Nephron progenitor cell (in vitro differentiated cells): ENCODE measurements at places on chromosomes 1 and 21.
A peak's percentile ranks its signal among the peaks of the same experiment; 100 is the strongest.

DNA sequence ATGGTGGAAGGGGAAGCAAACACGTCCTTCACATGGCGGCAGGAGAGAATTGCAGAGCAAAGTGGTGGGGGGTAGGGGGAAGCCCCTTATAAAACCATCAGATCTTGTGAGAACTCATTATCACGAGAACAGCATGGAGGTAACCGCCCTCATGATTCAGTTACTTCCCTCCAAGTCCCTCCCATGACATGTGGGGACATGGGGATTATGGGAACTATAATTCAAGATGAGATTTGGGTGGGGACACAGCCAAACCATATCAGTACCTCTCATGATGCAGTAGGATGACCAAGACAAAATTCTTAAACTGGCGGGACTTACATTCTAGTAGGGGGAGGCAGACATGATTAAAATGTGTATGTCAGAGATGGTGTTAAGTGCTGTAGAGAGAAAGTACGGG lies 38.8 kb downstream of the WNT4 start:
- DNase-seq, result no peak

GRCh38 chr1:203163891-203164635 lies 11.6 kb downstream of the MYBPH start:
- no peak for DNase-seq

DNA sequence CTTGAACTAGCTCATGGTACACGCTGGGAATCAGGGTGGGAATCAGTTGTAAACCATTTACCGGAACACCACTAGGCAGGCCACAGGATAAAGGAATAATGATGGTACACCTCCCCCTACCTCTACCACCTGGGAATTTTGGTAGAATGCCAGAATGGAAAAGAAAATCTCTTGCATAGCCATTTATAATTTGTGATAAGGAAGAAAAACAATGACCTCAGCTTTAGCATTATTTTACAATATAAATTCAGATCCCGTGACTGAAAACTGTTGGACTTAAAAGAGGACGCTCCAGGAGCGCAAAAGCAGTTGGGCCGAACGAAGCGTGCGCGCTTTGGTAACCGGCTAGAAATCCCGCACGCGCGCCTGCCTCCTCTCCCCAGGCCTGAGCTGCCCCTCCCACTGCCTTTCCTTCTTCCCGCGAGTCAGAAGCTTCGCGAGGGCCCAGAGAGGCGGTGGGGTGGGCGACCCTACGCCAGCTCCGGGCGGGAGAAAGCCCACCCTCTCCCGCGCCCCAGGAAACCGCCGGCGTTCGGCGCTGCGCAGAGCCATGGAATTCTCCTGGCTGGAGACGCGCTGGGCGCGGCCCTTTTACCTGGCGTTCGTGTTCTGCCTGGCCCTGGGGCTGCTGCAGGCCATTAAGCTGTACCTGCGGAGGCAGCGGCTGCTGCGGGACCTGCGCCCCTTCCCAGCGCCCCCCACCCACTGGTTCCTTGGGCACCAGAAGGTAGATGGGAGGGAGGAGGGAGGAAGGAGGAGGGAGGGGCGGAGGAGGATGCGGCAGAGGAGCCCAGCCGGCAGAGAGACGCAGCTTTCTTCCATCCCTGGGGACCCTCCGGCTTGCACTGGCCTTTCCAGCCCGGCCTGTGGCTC lies at the start of gene CYP4X1:
TSS of gene CYP4X1 (plus strand) at position 402 of the 873 bp plus-strand sequence. CDS start at position 551, 149 bp downstream.
- peak; percentile 56 for DNase-seq

DNA sequence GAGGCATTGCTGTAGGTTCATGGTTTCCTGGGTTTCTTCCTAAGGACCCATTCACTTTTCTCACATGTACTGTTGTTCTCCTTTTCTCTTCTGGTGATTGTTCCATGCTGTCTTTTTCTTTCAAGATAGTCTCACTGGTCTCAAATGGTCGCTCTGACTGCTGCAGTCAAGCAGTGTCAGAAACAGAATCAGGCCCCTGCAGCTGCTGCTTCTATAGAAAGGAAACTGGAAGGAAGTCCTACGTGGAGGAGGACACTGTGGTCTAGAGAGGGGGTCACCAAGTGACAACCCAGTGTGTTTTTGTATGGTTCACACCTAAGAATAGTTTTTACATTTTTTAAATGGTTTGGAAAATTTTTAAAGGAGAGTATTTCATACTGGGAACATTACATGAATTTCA lies 2.4 kb downstream of the NECAP2 start:
- DNase-seq, result no peak

- DNase-seq, result no peak
Measured at GRCh38 chr1:84632673-84633434, 57.4 kb downstream of the SSX2IP start.

GRCh38 chr1:1232796-1233566 lies 944 bp downstream of the B3GALT6 start:
- no peak for DNase-seq

- peak; percentile 44 for DNase-seq
Measured at GRCh38 chr1:165162671-165163241, 193.8 kb downstream of the LMX1A start.

- DNase-seq, result peak; percentile 87
Measured at GRCh38 chr1:19341201-19342061, 29.3 kb downstream of the SLC66A1 start.

DNA sequence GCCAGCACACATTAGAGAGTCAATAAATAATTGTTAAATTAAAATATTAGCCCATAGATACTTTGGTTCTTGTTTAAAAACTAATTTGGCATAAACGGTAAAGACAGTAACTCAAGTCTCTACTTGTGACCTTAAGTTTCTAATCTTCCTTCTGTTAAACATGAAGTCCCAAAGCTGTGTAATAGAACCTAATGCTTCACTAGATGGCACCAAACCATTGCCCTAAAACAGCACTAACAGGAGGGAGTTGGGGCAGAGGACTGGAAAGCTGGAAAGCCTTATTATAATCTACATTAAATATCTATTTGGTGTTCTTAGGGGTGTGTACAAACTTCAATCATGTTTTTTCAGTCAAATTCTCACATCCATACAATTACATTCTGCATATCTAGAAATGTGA lies 176.7 kb downstream of the OLFM3 start:
- DNase-seq, result no peak
